ENCODE measurements at places on chromosomes 1 and 21.

- DNase-seq: no peak
Observed at GRCh38 chr1:195941314-195941713, 666.9 kb downstream of the KCNT2 start.

DNA sequence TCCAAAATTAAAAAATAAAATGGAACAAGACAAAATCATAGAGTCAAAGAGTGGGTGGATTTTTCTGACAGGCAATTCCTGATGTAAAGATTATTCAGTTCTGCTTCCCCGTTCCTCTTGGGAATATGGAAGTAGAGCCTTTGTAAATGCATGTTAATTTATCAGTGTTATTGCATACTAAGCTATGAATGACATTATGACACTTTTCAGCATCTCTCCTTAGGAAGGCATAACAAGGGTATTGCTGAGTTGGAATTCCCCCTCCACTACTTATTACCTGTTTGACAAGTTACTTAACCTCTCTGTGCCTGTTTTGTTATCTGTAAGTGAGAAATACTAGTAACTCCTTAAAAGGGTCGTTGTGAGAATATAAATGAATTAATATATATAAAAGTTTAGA, 640.4 kb downstream of the LMO4 start:
- no peak for DNase-seq

- no peak for DNase-seq
Observed at GRCh38 chr1:246925997-246926626, 5.6 kb downstream of the AHCTF1 start.

- peak; percentile 65 for DNase-seq
Observed at GRCh38 chr1:27348861-27349783, 7.3 kb downstream of the SYTL1 start.

GRCh38 chr1:63622849-63623566, 29.8 kb downstream of the PGM1 start:
- no peak for DNase-seq

- no peak for DNase-seq
Observed at GRCh38 chr1:226066415-226067078, 4.0 kb downstream of the H3-3A start.

DNA sequence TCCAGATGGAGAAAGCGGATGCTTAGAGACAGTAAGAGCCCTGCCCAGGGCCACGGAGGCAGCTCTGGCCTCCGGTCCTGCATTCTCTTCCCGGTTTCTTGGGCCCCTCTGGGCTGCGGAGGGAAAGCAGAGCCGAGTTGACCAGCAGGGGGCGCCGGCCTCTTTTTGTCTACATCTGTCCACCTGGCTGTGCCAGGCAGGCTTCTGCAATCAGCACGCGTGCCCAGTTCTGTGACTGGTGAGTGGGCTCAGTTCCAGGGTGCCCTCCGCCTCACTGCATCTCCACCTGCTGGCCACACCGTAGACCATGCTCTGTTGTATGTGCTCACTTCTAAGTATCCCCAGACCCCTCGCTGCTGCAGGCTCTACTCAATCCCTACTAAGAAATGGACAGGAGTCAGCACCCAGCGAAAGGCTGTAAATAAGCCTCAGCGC, 6.7 kb upstream of the HUNK start:
- peak; percentile 88 for DNase-seq

DNA sequence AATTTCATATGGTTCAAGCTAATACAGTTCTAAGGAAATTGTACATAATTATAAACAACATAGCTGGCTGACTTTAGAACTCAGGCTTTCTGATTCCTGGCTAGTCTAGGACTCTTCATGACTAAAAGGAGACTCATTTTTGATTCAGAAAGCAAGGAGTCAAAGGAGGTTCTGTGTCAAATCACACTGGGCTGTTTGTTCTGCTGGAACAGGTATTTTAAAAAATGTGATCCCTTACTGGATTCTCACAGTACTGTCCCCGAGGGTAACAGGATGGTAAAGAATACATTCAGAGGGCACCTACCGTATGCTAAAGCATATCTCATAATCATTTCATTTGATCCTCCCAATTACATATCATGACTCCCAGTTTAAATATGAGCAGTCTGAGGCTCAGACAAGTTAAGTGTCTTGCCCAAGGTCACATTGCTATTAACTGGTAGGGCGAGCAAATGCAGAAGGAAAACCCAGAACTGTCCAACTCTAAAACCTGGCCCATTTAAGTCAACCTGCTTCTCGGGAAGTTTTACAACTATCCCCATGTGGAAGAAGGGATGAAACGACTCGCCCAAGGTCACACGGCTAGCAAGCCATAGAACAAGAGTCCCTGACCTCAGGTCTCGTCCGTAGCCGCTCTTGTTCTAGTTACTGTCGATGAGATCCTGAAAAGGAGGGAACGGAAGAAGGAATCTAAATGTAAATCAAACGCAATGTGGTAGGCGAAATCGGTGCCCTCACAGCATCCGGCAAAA, 675 bp downstream of the MYSM1 start:
- DNase-seq: no peak

DNA sequence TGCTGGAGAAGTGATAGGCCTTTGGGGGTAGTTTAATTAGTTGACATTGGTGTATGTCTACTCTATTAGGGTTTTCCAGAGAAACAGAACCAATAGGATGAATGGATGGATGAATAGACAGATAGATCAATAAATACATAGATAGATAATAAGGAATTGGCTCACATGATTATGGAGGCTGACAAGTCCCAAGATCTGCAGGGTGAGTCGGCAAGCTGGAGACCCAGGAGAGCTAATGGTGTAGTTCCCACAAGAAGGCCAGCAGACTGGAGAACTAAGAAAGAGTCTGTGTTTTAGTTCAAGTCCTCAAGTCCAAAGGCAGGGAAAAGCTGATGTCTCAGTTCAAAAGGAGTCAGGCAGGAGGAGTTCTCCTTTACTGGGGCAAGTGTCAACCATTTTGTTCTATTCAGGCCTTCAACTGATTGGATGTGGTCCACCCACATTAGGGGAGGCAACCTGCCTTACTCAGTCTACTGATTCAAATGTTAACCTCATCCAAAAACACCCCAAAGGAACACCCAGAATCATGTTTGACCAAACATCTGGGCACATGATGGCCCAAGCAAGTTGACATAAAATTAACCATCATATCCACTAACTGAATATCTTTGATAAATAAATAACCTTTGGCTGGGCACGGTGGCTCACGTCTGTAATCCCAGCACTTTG, 4.5 kb upstream of the SDE2 start:
- no peak for DNase-seq

DNA sequence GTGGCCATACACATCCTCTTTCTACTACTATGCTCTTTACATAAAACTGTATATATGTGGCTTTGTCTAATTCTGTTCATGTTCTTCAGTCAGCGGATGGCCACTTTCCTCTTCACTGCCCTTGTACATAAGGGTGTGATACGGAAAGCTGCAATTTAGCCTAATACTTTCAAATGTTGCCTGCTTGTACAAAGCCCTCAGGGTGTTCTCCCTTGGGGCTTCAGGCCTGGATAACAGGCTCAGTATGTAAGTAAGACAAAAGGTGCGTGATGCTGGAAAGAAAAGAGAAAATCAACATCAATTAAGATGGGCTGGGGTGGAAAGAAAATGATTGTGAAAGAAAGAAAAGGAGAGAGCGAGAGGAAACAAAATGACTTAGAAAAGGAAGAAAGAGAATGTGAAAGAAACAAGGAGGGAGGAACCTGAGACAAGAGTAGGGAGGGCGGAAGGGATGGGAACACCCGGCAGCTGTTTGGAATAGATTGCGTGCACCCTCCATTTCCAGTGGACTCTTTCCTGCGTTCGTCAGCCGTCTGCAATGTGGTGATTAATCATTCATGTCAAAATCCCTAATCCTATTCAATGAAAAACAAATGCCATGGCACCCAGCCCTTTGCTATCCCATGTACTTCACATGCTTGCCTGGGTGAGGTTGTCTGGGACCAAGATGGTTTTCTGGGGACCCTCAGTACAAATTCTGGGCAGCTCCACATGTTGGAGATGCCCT, 553.6 kb downstream of the NUF2 start:
- DNase-seq: no peak

DNA sequence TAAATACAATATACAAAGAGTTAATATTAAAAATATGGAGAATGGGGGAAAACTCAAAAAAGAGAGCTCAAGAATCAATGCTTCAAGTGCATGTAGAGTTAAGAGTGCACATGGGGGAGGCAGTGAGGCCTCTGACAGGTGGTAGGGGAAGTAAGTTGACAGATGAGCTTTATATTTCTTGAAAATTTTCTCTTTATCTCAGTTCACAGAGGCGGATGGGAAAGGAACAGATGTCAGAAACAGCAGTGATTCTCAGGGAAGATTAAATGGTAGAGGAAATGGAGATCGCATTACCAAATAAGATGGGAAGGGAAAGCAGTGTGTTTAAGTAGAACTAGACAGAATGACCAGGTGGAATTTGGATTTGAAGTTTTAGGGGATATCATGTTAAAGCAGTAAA, 200.1 kb upstream of the C1orf105 start:
- no peak for DNase-seq

- no peak for DNase-seq
Observed at GRCh38 chr1:12095452-12096263, 32.6 kb downstream of the TNFRSF8 start.

GRCh38 chr1:241413386-241413785, 56.4 kb upstream of the RGS7 start:
- peak; percentile 4 for DNase-seq

- DNase-seq: no peak
Observed at GRCh38 chr1:53592985-53593757, 134.0 kb downstream of the DMRTB1 start.

- DNase-seq: no peak
Observed at GRCh38 chr1:209746451-209747165, 9.2 kb upstream of the TRAF3IP3 start.

DNA sequence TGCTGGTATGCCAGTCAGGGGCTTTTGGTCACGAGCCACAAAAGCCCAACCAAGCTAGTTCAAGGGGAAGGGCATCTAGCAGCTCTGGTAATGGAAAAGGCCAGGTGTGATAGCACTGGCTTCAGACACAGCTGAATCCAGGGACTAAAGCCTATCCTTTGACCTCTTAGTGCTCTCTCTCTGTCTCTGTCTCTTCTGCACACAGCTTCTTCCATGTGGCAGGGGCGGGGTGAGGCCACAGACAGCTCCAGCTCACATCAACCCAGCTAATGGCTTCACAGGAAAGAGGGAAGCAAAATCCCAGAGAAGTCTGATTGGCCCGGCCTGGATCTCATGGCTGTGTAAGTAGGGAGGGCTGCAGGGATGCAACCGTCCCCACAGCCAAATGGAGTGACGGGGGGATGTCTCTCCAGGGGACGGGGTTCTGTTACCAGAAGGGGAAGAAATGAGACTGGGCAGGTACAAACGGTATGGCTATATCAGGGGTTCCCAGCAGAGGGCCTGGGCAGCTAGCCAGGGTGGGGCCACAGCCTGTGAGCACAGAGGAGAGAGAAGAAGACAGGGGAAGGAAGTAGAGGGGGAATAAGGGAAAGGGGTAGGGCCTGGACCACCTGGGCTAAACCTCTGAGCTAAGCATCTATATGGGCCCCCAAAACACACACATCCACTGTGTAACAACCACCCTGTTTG, 42.4 kb downstream of the FBXO2 start:
- DNase-seq: no peak

- no peak for DNase-seq
Observed at GRCh38 chr1:204940591-204940990, 69.9 kb downstream of the NFASC start.

- DNase-seq: no peak
Observed at GRCh38 chr1:22418312-22418711, 33.3 kb upstream of the ZBTB40 start.
